Cerebellum (tissue), 4 donors: ENCODE measurements at places on chromosomes 12 and 14. TPM values are rescaled to one million over a fixed set of nuclear protein-coding genes. Genes with fewer than 3 reads are reported as not detected.
A peak's percentile ranks its signal among the peaks of the same experiment; 100 is the strongest.

DNA sequence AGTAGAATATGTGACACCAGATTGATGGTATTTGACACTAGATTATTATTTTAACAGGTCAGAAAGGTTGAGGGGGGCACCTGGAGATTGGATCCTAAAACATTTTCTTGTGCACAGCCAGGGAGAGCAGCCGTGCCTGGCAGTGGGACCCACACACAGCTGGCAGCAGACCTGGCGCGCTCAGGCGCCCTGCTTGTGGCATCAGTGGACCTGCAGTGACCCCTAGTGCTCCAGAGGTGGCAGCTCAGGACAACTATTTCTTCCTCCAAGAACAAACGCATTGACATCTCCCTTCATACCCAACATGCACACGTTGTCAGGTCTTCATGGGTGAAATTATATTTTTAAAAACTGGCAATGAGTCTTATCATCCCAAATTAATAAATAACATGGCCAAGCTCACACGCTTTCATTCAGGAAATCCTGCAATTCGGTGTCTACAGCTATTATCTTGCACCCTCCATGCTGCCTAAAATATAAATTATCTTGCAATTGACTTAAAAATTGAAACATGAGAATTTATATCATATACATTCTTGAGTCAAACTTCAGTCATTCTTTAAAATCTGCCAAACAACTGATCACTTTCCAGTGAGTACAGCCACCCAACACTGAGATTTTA is 7.7 kb upstream of the TMEM132D start:
- peak; percentile 17 for DNase-seq

GRCh38 chr12:77236066-77236465 is 170.7 kb upstream of the E2F7 start:
- DNase-seq: no peak

Gene B4GALNT1
- 36.3 TPM for total RNA-seq

Gene SLC16A7
- total RNA-seq: 19.9 TPM

- no peak for DNase-seq
Measured at GRCh38 chr12:108805136-108805535, 52.2 kb downstream of the SSH1 start.

Gene PAX9
- not detected for total RNA-seq

DNA sequence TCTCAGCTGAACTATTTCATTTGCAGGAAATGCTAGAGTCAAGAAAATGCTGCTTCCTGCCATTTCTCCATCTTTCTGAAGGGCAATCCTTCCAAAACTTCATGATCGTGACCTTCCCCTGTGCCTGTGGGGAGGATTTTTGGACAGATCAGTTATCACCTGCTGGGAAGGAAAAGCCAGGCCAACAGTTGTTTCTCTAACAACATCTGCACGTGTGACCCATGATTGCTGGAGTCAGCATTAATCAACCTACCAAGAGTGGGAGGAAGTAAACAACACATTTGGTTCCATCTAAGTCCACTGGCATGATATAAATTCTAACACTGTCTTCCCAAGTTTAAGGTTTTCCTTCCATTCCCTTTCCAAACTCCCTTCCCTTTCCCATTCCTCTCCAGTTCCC is 172.7 kb downstream of the APAF1 start:
- DNase-seq: no peak

DNA sequence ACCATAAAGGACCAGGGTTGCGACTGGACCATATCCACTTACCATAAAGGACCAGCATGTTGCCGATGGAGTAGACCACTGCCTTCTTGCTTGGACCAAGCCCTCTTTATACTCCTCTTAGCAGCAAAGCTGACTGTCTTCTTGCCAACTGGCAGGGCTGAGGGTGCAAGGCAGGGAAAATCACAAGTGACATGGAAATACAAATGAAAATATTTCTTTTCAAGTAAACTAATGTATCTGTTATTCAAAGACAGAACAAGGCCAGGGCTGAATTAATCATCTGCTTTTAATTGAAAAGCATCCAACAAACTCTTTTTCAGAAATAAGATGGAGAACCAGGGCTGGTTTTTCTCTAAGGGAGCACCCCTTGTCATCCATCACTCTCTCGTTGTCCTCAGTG is at the start of gene CELA1:
TSS of gene CELA1 (minus strand) at position 99 of the 400 bp plus-strand sequence. CDS start at position 58, 41 bp downstream.
- no peak for DNase-seq

- DNase-seq: no peak
Measured at GRCh38 chr14:57382283-57382682, 8.1 kb upstream of the NAA30 start.

DNA sequence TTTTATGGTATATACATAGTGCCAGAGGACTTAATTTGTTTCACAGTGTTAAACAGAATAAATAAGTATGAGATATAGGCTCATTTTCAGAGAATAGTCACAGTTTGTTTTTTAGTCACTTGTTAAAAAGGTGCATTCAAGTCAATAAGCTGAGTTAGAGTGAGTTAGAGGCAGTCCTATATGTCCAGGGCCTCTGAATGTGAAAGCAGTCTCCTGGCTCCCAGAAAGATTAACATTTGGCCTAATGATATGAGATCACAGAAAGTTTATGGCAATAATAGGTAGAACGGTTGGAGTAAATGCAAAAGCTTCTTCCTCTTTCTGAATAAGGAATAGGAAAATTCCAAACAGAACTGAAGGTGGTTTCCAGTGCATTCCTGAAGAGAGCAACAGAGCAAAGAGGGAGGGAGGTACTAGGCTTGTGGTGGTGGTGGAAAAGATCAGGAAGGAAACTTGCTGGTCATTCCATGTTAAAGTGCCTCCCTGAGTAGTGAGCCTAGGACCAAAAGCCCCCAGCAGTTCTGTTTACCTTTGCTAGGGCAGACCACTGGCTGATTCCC is 54.4 kb downstream of the SLC38A4 start:
- no peak for DNase-seq

Gene STXBP6
- total RNA-seq: 6.3 TPM

Gene FGF6
- total RNA-seq: not detected

GRCh38 chr12:125202421-125202820 is 137.2 kb downstream of the AACS start:
- DNase-seq: no peak

Gene GPR135
- total RNA-seq: 11.7 TPM

- no peak for DNase-seq
Measured at GRCh38 chr12:38350342-38351174, 34.0 kb downstream of the ALG10B start.

DNA sequence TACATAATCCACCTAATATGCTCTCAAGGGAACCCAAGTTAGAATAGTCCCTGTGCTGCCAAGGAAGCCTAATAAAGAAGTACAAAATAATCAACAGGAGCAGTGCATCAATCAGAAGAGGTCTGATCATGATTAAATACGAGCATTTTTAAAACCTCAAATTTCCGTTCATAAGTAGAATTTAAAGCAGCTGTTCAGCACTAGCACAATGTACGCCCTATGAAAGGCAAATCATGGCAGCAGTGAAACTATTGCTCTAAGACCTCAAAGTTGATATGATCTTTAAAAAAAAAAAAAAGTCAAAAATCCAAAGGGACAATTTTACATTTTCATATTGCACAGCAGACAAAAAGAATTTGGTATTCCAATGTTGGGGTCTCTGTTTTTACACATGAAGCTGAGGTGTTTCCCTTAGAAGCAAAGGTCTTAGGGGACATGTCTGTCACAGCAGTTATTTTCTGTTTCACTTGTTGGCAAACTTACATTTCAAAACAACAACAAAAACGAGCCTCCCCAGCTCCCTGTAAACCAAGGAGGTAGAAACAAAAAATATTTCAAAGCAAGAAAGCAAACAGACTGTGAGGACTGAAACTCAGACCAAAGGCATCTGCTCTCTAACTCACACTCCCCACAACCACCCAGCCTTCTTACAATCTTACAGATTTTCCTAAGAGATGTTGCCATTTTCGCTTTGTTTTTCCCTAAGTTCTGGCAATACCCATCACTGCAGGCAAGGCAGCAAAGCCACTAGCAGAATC is 28.2 kb downstream of the SOX5 start:
- DNase-seq: no peak

DNA sequence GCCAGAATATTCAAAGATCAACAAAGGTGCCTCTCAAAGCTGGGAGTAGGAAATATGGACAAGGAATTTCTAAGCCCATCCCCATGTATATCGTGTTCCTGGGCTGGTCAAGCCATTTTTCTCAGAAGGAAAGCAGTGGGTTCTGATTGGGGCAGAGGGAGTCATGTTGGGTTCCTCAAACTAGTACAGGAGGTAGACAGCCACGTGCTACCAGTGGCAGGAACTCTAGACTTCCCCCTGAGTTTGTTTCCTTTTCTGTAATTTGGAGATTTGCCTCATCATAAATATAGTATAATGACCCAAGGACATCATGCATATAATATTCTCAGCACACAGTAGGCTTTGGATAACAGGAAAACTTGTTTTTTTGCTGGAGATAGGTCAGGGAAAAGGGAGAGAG is 16.4 kb upstream of the PLEKHH1 start:
- DNase-seq: no peak

DNA sequence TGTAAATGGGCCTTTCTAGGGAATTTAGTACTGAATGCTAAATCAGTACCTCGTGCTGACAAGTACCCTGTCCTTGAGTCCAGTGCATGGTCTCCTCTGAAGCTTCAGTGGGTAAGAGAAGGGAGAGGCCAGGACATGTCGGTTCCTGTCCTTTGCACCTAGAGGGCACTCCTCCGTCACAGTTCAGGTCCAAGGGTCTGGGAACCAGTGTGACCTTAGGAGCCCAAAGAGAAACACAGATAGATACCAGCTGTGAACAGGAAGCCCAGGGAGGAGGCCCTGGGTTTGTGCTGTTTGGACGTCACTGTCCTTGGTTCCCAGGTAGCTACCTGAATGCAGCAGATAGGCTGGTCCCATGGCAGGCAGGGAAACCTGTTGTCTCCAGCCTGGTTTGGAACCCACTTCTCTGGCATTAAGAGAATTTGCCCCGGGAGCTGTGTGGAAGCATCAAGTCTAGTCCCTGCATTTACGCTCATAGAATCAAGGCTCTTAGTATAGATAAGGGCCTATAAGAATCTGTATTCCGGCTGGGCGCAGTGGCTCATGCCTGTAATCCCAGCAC is 3.9 kb upstream of the FGF23 start:
- no peak for DNase-seq

Gene SSTR1
- total RNA-seq: 3.4 TPM

DNA sequence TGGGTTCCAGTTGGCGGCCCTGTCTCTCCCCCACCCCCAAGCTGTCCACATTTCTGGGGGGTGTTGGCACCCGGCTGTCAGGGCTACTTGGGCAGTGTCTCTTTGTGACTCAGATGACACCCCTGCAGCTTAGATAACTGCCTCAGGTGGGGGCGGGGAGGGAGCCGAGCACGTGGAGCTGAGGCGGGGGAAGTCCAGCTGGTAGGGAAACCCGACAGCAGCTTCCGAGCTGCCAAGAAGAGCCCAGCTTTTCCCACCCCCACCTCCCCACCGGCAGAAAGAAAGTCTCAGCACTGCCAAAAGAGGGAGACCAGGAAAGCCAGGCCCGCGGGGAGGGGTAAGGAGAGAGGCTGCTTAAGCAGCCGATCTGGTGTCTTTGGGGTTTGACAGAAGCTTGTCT is 1.4 kb downstream of the LRTM2 start:
- DNase-seq: no peak

GRCh38 chr12:77742631-77743030 is 88.1 kb upstream of the NAV3 start:
- DNase-seq: no peak

Gene IL23A
- not detected for total RNA-seq

Gene PTPN21
- 13.2 TPM for total RNA-seq

GRCh38 chr12:26514364-26514763 is 318.6 kb downstream of the ITPR2 start:
- DNase-seq: no peak

Gene CLEC4C
- not detected for total RNA-seq

DNA sequence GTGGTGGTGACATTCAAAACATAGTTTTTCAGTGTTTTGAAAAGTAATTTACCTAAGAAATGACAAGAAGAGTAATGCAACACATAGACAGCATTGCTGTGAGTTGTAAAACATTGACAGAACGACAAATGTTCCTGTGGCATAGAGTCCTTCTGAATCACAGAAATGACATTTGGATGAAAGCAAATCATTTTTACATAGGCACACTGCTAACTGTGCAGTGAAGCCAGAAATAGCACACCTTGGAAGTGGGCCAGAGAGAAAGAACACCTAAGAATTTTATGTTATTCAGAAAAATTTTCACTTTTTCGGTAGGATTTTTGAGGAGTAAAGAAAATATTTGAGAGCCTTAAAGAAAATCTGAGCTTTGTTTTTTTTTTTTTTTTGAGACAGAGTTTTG is 100.6 kb downstream of the ANO4 start:
- DNase-seq: no peak

GRCh38 chr12:56126732-56127239 is 1.3 kb upstream of the ESYT1 start:
- DNase-seq: no peak

- DNase-seq: no peak
Measured at GRCh38 chr14:103712633-103713247, 2.5 kb downstream of the XRCC3 start.

DNA sequence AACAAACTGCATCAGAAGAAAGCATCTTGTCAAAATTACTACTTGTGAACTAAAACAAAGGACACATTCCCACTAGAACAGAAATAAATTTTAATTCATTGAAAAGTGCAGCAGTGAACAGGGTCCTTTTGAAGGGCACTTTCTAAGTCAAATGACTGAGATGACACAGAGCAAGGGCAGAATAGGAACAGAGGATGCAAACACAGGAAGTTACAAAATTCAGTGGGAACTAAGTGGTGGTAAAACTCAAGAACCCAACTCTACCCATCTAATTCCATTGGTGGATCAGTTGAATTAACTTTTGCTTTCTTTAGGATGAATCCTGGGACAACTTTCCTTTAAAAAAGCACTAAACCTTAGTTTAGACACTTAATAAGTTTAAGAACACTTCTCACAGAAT is 45.8 kb downstream of the GNS start:
- DNase-seq: no peak

Gene ANKRD33
- total RNA-seq: 0.09 TPM

DNA sequence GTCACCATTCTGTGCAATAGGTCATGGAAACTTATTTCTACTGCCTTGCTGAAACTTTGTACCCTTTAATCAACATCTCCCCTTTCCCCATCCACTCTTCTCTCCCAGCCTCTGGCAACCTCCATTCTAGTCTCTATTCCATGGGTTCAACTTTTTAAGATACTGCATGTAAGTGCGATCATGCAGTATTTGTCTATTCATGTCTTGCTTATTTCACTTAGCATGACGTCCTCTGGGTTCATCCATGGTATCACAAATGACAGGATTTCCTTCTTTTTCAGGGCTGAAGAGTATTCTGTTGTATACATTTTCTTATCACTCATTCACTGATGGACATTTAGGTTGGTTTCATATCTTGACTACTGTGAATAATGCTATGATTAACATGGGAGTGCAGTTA is 222.4 kb downstream of the PAX9 start:
- DNase-seq: no peak

GRCh38 chr12:25957793-25958427 is 572 bp upstream of the RASSF8 start:
- no peak for DNase-seq

- DNase-seq: no peak
Measured at GRCh38 chr12:95337146-95337545, 119.5 kb downstream of the VEZT start.

Gene SLC6A15
- total RNA-seq: 63.4 TPM

Gene EXOC3L4
- 0.36 TPM for total RNA-seq

GRCh38 chr14:34498684-34499412 is 36.8 kb upstream of the SPTSSA start:
- no peak for DNase-seq
